ENCODE measurements at places on chromosomes 7 and 10.

DNA sequence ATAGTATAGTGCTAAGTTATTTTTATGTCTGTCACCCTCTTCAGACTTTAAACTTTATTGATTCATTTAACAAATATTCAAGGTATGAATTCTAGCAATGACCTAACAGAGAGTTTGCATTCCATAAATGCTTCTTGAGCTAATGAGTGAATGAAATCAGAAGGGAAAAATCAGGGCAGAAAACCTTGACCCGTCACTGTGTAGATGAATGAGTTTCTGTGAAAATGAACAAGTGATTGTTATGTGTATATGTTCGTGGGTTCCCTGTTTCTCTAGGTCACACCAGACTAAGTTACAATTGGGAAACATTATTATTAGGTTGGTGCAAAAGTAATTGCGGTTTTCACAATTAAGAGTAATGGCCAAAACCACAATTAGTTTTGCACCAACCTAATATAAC, 30.1 kb downstream of the APBB1IP start:
- H3K27ac ChIP-seq = no peak overlapping the region
- DNase-seq = no peak
- H3K27me3 ChIP-seq = no peaks in the 10 kb centered on the region
- no peaks in the 10 kb centered on the region for H3K36me3 ChIP-seq
- H3K4me3 ChIP-seq = no peak overlapping the region

DNA sequence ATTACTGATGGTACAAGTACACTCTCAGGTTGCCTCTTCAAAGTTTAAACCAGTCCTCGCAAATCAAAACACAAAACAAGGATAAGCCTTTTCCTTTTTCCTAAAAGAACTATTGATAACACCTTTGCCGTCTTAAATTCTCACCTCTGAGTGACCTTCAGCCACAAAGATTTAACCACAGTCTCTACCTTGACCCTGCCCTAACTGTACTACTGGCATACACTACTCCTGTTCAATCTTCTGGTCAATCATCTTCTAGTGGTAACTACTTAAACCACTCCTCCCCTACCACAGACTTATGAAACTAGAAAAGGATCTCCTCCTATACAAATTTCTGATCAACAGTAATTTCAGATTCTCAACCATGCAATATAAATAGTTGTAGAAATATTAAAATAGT, 15.1 kb downstream of the UPF2 start:
- H3K4me1 ChIP-seq = no peaks in the 10 kb centered on the region
- no peaks in the 10 kb centered on the region for H3K27me3 ChIP-seq
- DNase-seq = no peak
- H3K27ac ChIP-seq = no peak overlapping the region
- H3K4me3 ChIP-seq = no peak overlapping the region

DNA sequence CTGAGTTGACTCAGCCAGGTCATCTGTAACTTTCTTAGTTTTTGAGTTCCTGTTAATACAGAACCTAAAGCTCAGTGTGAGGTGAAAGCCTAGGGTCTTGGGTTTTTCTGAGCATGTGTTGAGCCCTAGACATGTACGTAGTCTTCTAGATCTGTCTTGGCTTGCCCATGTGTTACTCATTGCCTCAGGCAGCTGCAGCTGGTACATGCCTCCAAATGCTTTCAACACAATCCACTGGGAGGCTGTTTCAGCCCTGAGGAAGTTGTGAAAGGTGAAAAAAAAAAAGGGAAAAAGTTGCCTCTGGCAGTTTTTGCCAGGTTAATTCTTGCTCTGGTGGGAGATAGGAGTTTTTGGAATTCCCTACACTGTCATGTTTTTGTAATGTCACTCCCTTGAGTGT, 134.6 kb downstream of the RNF216 start:
- DNase-seq = no peak
- no peaks in the 10 kb centered on the region for H3K27me3 ChIP-seq
- no peak overlapping the region for H3K27ac ChIP-seq
- peaks cover 66% of the 10 kb centered on the region for H3K36me3 ChIP-seq
- no peaks in the 10 kb centered on the region for H3K4me1 ChIP-seq

DNA sequence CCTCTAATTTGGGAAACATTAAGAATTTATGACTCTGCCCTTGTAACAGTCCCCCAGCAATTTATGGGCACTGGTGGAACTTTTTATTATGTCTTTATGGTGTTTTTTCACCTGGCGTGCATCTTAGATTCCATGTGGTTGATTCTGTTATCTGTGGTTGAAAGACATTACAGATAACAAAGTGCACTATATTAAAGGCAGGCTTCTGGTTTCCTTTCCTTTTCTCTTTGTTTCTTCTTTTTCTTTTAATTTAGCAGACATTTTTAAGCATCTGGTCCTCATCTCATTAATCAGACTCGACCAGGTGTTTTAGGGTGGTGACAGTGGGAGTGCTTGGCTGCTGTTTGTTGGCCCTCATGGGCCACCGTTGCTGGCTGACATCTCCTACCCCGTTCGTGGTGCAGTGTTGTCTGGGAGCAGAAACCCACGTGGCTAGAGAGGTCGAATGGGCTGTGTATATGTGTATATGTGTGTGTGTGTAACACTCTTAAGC, 77.4 kb downstream of the LRMDA start:
- no peak overlapping the region for H3K4me3 ChIP-seq
- H3K27ac ChIP-seq = peak overlapping the region; percentile 56
- peaks cover 26% of the 10 kb centered on the region for H3K4me1 ChIP-seq
- no peaks in the 10 kb centered on the region for H3K36me3 ChIP-seq

DNA sequence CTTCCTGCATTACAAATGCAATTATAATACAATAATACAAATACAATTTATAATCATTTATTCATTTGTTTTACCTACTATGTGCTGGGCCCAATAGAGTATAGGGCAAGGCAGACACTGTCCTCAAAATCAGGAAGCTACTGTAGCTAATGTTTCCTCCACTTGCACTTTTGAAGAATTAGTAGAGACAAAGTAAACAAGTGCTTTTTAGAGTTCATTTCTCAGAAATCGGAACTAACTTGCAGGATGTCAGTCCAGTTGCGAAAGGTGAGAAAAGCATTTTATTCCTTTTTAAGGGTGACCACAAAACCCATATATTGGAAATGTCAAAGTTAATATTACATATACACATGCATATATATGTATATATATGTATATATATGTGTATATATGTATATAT, 14.2 kb downstream of the ADRB1 start:
- no peak overlapping the region for H3K4me3 ChIP-seq
- no peak overlapping the region for H3K27ac ChIP-seq
- H3K27me3 ChIP-seq = no peaks in the 10 kb centered on the region
- no peaks in the 10 kb centered on the region for H3K4me1 ChIP-seq
- DNase-seq = no peak
- no peaks in the 10 kb centered on the region for H3K36me3 ChIP-seq

GRCh38 chr7:77368974-77369373, 47.2 kb downstream of the GSAP start:
- no peaks in the 10 kb centered on the region for H3K36me3 ChIP-seq
- H3K4me3 ChIP-seq = no peak overlapping the region
- no peak overlapping the region for H3K27ac ChIP-seq
- H3K4me1 ChIP-seq = no peaks in the 10 kb centered on the region
- H3K27me3 ChIP-seq = no peaks in the 10 kb centered on the region

GRCh38 chr10:71081912-71082311, 130.5 kb upstream of the UNC5B start:
- no peak for DNase-seq
- H3K27me3 ChIP-seq = no peaks in the 10 kb centered on the region
- no peak overlapping the region for H3K4me3 ChIP-seq
- H3K36me3 ChIP-seq = no peaks in the 10 kb centered on the region
- peaks cover 11% of the 10 kb centered on the region for H3K4me1 ChIP-seq
- H3K27ac ChIP-seq = no peak overlapping the region

GRCh38 chr7:47371317-47371716, 210.6 kb downstream of the TNS3 start:
- DNase-seq = no peak
- H3K4me1 ChIP-seq = no peaks in the 10 kb centered on the region
- no peak overlapping the region for H3K27ac ChIP-seq
- peaks cover 17% of the 10 kb centered on the region for H3K36me3 ChIP-seq
- no peaks in the 10 kb centered on the region for H3K27me3 ChIP-seq

DNA sequence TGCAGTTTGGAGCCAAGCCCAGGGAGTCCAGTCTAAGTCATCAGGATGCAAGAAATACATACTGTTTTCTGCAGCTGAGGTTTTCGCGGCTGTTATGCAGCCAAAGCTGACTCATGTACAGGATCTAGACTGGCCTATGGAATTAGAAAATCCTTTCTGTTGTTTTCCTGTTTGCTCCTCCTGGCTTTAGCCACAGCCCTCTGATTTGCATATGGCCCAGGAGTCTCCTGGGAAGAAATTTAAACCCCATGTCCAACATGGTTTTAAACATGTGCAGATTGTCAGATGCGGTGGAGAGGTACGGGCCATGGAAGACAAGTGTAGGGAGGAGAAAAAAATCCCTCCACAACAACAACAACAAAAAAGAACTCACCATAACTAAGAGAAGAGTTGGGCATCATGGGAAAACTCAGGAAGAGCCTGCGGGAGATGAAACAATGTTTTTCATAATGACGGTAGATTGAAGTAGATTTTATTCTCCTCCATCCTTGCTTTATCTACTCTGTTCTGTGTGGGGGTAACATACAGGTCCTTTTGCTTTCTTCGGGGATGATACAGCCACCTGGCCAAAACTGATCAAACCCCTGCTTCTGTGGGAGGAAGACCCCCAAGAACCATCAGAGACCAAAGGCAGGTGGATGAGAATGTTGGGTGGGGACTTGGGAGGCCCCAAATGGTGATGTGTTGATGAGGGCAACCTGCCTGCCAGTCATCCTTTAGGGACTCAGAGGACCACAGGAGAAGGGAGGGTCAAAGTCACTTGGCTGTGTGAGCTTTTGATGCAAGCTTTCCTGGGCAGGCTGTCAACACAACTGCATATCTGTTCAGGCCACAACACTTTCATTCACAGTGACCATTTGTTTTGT, 29.8 kb upstream of the GNA12 start:
- H3K27me3 ChIP-seq = no peaks in the 10 kb centered on the region
- DNase-seq = no peak
- H3K36me3 ChIP-seq = no peaks in the 10 kb centered on the region
- H3K4me1 ChIP-seq = no peaks in the 10 kb centered on the region
- no peak overlapping the region for H3K4me3 ChIP-seq
- H3K27ac ChIP-seq = no peak overlapping the region

GRCh38 chr7:135562720-135563119, 5.0 kb downstream of the NUP205 start:
- H3K4me3 ChIP-seq = no peak overlapping the region
- no peaks in the 10 kb centered on the region for H3K36me3 ChIP-seq
- DNase-seq = no peak

DNA sequence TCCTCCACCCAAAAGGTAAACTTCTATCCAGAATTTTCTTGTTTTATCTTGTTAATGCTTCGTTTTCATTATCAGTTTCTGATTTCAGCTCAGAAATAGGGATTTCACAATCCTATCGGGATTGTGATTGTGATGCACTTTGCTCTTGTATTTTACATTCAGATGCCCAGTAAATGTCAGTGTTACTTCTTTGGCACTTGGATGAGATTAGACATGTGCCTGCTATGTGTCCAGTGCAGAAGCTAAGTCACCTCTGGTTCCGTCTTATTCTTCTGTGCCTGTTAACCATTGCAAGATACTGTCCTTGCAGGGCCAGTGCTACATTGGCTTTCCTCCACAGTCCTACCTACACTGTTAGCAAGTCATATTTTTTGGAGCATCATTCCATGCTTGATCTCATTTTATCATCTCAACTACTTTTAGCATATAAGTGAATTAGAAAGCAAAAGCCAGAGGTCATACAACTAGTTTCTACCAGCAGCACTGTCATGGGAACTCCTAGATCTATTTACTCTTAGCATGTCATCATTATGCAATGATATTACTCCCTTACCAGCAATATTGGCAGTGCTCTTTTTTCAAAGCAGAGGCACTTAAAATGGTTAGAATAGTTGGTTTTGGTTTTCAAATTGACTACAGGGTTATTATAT, 26.7 kb downstream of the ZNF277 start:
- H3K27me3 ChIP-seq = no peaks in the 10 kb centered on the region
- H3K4me3 ChIP-seq = no peak overlapping the region
- no peak overlapping the region for H3K27ac ChIP-seq
- no peak for DNase-seq
- no peaks in the 10 kb centered on the region for H3K36me3 ChIP-seq
